ENCODE measurements at places on chromosomes 12 and 14.

DNA sequence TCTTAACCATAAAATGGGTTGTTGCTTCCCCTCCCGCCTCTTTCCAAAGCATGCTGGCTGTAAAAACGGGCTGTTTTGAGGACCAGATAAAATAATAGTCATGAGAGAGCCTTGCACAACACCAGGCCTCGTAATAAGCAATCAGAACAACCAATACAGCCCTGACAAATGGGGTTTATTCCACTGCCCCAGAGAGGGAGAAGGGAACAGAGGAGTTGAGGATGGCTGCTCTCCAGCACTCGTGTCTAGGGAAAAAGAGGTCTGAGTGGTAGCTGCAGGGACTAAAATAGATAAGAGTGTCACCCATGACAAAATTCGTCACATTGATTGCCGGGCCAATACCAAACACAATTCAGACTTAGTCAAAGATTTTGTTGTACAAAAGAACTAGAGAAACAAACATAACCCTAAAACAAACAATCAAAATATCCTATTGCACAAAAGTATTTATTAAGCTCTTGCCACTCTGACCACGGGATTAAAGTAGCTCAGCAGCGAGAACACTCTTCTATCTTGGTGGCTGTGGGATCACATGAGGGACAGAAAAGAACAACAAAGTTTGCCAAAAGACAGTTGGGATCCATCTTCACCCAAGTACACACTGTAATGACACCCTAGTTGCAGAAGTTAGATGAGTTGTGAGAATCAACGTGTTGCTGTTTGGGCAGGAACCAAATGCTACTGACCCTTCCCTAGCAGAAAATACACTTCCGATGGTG is 188.0 kb downstream of the FOXN3 start:
- no peak for DNase-seq

DNA sequence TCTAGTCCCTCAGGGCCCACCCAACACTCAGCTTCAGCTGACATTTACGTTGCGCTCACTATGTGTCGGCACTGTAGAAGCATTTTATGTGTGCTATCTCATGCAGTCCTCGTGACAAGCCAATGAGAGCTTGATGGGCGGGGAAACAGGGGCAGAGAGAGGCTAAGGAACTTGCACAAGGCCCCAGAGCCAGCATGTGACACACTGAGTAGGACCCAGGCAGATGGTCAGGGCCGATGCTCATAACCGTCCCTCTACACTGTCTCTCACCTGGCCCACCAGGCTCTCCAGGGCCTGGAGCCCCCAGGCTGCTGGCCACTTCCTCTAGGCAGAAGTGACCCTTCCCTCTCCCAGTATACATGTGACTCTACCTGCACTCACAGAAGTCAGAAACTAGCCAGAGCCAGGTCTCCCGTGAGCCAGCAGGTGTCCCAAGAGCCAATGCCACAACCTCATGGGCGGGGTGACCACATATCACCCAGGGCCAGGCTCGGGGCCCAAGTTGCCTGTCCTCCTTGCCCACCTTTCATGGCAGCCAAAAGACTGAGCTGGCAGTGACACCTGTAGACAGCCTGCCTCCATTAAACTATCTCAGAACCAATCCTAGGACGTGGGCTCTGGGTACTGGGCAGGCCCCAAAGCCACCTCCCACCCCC is 38.3 kb downstream of the TTC7B start:
- DNase-seq, result no peak

DNA sequence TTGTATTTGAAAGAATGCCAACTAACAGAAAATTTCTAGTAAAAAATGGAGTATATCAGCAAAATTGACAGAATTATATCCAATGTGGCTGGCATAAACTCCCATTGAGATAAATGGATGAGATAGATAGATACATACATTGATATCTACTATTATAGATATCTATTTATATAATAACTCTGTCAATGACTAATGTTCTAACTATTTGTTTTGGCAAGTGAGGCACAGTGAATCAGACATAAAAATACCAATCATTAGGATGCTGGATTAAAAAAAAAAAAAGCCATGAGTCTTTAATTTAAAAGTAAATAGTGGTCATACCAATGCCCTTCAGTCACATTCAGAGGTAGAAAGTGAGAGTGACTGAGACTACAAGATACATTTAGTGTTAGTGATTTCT is 33.7 kb upstream of the GLIPR1 start:
- no peak for DNase-seq

- DNase-seq, result no peak
Measured at GRCh38 chr14:94304243-94304642, 11.2 kb upstream of the SERPINA10 start.

DNA sequence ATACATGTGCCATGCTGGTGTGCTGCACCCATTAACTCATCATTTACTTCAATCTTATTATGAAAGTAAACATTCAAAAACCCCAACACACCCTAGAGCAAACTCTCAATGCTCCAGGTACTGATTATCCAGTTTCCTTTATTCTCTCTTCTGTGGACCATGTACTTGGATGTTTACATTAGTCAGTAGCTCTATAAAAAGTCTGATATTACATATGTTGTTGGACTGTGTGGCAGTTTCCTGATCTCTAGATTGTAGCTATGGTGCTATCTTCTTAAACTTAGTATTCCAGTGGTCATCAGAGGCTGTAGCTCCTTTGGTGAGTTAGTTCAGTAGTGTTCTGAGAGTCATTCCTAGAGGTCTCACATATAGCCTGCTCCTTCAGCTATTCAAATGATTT is 25.1 kb upstream of the ITGA5 start:
- DNase-seq, result no peak

- DNase-seq, result no peak
Measured at GRCh38 chr12:12365931-12366431, 9.1 kb downstream of the BORCS5 start.

DNA sequence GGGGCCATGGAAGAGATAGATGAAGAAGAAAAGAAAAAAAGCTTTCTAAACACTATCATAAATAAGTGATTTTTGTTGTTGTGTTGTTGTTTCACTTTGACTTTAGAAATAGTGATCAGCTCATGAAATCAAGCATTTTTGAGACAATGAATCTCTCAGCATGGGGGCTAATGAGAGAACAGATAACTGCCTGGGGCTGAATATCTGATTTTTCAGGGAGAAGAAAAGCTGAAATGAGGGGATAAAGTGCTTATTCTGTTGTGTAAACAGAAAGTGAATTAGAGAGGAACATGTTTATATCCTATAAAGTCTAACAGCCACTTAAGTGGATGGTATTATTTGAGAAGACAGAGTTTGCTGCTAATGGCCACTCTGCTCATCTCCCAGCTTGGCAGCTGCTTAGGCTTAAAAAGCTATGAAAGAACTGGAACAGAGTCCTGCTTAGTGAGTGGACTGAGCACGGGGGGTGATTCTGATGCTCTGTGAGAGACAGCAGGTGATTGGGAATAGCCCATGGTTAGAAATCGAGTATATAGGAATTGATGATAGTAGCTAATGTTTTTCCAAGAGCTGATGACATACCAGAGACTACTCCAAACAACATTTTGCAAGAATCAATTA is 646.1 kb upstream of the TMEM132C start:
- DNase-seq, result no peak

- no peak for DNase-seq
Measured at GRCh38 chr14:67358924-67359774, 455 bp downstream of the ATP6V1D start.

GRCh38 chr12:52865090-52865944 is 16.5 kb upstream of the KRT78 start:
- no peak for DNase-seq

GRCh38 chr12:33650832-33651231 is 211.2 kb upstream of the SYT10 start:
- DNase-seq, result no peak

DNA sequence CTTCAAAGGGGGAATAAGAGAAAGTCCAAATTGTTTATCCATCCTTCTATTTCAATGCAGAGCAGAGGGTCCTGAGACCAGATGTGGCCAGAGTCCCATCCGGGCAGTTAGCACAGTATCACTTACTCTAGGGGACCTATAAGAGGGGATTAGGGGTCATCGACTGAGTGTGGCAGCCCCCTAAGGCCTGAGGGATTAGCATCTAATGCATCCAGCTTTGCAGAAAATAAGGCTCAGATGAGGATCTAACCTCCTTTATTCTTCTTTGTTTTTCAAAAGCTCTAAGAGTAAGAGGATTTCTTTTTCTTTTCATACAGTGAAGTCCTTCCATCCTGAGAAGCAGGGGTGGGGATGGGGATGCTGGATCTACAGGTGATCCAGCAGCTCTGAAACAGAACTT is 43.5 kb downstream of the NEUROD4 start:
- DNase-seq, result no peak

GRCh38 chr12:27096420-27096819 is 14.0 kb upstream of the C12orf71 start:
- DNase-seq, result no peak

- no peak for DNase-seq
Measured at GRCh38 chr14:101255765-101256125, 305.6 kb upstream of the DIO3 start.

GRCh38 chr14:64762044-64763034 is 58.1 kb downstream of the PLEKHG3 start:
- DNase-seq, result peak; percentile 28

DNA sequence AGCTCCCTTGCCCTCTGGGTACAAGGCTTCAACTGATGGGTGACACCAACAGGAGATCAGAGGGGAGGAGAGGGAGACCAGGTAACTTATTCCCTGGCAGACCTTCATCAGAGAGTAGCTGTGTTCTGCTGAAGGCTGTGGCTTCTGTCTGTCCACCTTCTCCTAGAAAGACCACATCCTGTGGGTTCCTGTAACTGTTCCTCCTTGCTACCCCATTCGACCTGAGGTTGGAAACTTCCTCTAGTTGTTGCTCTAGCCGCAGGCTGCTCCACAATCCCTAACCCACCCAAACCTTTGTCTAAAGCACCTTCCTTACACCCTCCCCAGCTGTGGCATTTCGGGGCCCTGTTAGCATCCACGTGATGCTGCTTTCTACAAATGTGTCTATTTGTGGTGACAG is 454.2 kb downstream of the DPF3 start:
- DNase-seq, result no peak

DNA sequence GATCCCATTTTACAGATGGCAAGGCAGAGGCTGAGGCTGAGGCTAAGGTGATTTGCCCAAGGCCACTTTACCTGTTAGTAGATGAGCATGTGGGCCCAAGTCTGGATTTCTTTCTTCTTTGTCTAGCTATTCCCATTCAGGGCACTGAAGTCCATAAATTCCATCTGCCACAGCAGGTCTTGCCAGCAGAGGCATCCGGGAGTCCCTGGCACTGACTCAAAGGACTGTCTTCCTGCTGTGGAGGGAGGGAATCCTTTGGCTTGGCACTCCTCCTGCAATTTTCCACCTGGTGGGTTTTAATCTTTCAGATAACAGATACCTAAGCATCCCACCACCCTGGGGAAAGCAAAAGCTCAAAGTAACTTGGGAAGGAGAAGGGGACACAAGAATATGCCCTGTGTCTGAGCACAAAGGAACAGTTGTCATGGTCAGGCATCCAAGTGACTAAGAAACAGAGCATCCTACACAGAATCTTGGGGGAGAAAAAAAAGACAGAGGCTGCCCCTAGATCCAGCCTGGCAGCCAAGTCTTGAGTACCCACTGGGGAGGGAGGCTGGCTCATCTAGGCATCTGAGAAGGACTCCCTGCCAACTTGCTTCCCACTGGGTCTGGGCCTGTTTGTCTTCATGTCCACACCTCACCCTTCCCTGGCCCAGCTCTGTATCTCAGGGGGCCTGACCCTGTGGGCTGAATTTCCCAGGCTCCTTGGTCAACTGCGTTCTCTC is 35.6 kb upstream of the CMKLR1 start:
- no peak for DNase-seq

DNA sequence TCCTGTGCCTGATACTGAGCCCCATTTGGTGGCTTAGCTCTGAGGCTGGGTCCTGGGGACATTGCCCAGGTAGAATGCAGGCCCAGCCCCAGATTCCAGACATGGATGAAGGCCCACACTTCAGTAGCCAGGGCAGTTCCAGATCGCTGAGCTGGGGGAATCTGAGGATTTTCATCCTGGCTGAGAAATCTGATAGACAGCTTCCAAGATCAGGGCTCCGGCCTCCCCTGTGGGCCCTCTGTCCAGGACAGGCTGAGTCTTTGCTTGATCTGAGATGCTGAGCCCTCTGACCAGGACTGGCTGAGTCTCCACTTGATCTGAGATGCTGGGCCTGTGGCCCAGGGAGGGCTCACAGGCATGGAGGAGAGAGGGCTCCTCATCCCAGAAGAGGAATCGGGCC is 3.3 kb upstream of the RASAL1 start:
- no peak for DNase-seq

- no peak for DNase-seq
Measured at GRCh38 chr14:75628816-75629215, 31.9 kb downstream of the ERG28 start.

GRCh38 chr12:68477261-68477772 is 133.4 kb upstream of the RAP1B start:
- no peak for DNase-seq

GRCh38 chr14:82313889-82314288 is 780.2 kb upstream of the SEL1L start:
- no peak for DNase-seq

- DNase-seq, result no peak
Measured at GRCh38 chr12:51395283-51396230, 4.4 kb upstream of the GALNT6 start.

Measured in stimulated activated CD8-positive, alpha-beta memory T cell treated with anti-CD3 and anti-CD28 coated beads, Interleukin-4, amount 100 ng/mL, for 24 hours (primary cell).